Left ventricle myocardium superior (tissue), 1 donor: ENCODE measurements at places on chromosomes 3 and 15. TPM values are rescaled to one million over a fixed set of nuclear protein-coding genes. Genes with fewer than 3 reads are reported as not detected.

The DZIP1L gene
- 5.7 TPM for total RNA-seq

The TTLL13 gene
- 0.20 TPM for total RNA-seq

The SUSD5 gene
- total RNA-seq: 1.4 TPM

The CLSTN2 gene
- 4.9 TPM for total RNA-seq

The BHLHE40 gene
- total RNA-seq: 26.8 TPM

DNA sequence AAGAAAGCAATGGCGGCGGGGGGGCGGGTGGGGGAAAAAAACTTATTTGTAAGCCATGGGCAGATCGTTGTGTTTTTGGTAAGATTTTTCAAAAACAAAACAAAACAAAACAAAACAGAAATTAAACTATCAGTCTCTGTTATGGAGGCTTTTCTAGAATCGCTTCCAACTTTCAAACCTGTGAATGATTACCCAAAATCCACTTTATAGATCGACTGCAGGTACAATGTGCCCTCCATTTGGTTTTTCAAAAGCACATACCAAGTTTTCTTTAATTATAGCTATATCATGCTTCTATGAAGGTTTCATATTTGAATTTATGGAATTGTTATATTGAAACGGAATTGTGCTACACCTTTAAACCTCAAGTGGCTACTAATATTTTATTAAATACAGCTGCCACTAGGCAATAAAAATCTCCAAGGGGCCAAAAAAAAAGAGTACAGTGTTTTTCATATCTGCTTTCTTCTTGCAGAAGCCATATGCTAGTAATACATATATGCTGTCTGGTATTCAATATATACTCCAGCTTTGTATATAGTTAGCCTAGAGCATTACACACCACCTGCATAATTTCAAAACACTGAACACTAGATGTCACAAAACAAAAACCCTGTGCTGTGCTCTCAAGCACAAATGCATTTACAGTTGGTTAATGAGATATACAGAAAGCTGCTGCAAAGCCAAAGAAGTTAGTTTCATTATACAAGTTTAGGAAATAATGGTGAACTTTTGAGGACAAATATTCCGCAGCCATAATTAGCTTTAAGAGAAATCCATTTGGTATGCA lies 683.8 kb upstream of the NR2F2 start:
- no peak for DNase-seq

DNA sequence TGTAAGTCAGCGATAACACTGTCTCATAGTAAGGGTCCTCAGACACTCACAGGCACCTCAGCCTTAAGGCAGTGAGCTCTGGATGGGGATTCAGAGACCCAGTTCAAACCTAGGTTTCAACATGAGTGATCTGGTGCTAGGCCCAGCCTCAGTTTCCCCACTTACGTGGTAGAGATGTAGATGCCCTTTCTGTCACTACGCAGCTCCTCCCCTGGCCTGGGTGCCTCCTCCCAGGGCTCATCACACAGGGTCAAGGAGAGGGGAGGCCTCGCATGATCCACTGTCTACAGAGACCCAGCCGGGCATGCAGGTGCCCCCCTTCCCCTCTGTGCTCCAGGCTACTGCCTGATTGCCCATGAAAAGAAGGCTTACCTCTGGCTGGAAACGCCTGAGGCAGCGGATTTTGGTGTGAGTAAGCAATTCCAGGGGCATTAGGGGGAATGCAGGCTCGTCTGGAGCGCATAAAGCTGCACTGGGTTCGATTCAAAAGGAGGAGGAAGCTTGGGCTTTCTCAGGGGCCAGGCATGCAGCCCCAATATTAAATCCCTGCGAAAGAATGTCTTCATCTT lies 69.8 kb upstream of the ANKRD34C start:
- no peak for DNase-seq

DNA sequence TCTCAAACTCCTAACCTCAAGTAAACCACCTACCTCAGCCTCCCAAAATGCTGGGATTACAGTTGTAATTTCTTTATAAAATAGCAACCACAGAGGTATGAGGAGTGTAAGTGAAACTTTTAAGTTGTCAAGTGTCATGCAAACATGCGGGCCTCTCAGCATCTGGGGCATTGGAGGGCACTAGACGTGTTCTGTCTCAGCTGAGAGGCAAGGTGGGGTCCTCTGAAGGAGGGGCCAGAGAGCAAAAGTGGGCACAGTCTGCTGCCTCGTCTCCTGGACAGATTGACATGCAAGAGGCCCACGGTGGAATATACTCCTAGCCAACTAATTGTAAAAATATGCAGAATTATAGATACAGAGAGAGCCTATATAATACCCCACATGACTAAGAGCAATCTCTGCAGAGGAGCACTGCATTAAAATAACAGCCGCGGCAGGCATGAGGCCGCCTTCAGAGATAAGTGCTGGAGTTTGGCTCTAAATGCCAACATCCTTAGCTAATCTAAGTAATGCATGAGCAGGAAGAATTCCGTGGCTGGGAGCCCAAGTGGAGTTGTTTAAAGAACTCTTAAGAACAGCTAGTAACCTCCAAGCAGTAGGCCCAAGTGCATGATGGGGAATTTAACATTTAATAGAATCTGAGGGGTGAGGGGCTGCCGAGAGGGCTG lies 87.8 kb upstream of the RNU6-1 start:
- DNase-seq: peak; percentile 77

- no peak for DNase-seq
Observed at GRCh38 chr3:151766454-151766853, 32.7 kb downstream of the AADACL2 start.

- DNase-seq: no peak
Observed at GRCh38 chr3:49867871-49868321, 1.8 kb downstream of the CAMKV start.
